Frontal cortex (tissue), 4 donors: ENCODE measurements at places on chromosomes 16 and 17. TPM values are rescaled to one million over a fixed set of nuclear protein-coding genes. Genes with fewer than 3 reads are reported as not detected.

Gene SNRNP25
- total RNA-seq = 14.3 TPM

DNA sequence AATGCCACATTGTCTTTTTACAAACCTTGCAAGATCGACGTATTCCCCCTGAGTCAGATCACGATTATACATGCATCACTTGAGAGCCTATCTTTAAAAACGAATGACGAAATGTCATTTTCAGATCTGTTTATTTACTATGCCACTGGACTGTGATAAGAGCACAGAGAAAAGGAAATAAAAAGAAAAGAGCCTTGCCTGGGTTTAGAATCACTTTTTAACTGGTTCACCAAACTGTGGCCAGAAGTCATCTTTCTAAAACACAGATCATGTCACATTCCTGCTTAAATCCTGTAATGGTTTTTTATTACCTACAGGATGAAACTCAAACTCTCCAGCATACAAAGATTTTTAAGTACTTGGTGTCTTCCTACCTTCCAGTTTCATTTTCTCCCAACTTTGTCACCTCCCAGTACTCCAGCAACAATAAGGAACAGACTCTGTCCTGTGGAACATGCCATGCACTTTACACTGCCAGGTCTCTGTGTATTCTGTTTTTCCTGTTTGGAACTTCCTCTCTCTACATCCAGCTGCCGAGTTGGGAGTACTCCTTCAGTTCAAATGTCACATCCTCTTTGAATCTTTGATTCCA lies 91.5 kb downstream of the SNX11 start:
- no peak for DNase-seq

Gene GDPD3
- 1.2 TPM for total RNA-seq

- DNase-seq = no peak
Measured at GRCh38 chr16:80656711-80657150, 115.9 kb downstream of the DYNLRB2 start.

DNA sequence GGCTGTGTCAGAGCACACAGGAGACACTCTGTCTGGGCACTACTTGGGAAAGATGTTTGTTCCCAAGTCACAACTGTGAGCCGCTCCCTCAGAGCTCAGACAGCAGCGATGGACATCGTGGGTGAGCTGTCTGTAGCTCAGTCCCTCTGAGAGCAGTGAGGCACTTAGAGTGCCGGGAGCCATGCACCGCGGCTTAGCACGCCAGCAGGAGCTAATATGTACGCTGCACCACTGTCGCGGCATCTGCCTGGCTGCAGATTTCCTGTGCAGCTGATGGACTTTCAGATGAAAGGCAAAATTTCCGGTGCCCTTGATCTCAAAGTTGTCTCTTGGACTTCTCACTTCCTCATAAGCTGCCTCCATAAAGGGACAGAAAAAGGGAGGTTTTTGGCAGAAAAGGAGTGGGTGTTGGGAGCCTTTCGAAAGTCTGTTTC lies 92.8 kb upstream of the ZNF469 start:
- DNase-seq = no peak

DNA sequence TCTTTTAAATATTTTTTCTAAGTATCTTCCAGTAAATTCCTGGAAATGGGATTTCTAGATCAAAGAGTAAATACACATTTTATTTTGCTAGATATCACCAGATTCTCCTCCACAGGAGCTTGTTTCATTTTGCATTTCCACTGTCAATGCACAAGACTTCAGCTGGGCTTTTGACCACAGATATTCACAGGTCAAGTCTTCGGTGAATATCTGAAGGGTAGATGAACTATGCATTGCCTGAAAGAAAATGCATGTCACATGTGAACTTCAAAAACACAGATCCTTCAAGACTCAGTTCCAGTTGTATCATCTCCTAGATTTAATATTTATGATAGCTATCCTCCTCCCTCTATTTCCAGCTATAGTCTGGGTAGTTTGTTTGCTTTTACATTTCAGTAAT lies 963.6 kb upstream of the GOT2 start:
- DNase-seq = no peak

- no peak for DNase-seq
Measured at GRCh38 chr16:88815901-88816589, 4.3 kb upstream of the APRT start.
